Suppressor macrophage treated with lipopolysaccharide for 4 hours (primary cell): ENCODE measurements at places on chromosomes 3 and 15.

DNA sequence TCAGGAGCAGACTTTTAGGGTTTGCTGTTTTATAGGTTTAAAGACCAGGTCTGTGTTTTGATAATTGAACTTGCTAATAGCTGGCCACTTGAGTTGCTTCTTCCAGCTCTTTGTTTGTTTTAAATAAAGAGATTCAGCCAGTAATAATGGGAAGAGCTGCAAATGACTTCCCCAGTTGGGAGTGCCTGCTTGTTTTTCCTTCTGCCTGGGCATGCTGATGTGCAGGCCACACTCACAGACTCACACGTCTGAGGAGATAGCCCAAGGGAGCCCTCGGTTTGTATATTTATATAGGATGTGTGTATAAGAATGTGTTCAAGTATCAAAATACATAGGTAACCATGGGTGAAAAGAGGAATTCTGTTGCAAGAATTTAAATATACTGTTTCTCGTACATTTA, 78.2 kb upstream of the BOC start:
- no peak for DNase-seq

DNA sequence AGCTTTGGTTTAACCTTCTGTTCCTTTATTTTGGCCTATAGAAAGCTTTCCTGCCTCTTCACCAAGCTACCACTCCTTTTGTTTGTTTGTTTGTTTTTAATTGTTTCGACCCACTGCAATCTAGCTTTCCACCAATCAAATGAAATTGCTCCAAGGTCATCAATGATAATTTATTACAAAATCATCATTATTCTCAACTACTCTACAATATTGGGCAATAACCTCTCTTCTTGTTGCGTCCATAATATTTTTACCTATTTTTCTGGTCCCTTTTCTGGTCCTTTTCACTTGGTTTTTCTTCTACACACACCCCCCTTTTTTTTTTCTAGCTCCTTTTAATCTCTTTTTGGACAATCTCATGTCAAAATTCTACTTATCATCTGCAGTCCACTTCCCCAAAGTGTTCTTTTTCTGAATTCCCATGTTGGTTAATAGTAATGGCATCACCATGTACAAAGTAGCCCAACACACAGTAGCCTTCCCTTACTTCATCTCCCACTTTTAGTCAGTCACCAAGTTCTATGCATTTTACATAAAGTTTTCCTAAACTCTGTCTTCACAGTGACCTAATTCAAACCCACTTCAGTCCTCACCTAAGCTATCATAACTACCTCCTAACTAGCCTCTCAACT, 11.0 kb upstream of the ANKRD28 start:
- DNase-seq: peak; percentile 67

DNA sequence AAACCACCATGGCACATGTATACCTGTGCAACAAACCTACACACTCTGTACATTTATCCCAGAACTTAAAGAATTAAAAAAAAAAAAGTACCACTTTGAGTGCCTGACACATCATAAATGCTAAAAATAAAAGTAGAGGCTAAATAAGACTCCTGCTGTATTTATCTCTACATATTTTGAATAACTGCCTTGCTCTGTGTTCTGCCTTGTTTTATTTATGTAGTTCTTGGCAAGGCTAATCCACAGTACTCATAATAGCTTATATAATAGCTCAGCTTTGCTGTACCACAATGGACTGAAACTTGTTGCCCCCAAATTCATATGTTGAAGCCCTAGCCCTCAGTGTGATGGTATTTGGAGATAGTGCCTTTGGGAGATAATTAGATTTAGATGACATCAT, 95.4 kb upstream of the ADAMTS9 start:
- DNase-seq: no peak

DNA sequence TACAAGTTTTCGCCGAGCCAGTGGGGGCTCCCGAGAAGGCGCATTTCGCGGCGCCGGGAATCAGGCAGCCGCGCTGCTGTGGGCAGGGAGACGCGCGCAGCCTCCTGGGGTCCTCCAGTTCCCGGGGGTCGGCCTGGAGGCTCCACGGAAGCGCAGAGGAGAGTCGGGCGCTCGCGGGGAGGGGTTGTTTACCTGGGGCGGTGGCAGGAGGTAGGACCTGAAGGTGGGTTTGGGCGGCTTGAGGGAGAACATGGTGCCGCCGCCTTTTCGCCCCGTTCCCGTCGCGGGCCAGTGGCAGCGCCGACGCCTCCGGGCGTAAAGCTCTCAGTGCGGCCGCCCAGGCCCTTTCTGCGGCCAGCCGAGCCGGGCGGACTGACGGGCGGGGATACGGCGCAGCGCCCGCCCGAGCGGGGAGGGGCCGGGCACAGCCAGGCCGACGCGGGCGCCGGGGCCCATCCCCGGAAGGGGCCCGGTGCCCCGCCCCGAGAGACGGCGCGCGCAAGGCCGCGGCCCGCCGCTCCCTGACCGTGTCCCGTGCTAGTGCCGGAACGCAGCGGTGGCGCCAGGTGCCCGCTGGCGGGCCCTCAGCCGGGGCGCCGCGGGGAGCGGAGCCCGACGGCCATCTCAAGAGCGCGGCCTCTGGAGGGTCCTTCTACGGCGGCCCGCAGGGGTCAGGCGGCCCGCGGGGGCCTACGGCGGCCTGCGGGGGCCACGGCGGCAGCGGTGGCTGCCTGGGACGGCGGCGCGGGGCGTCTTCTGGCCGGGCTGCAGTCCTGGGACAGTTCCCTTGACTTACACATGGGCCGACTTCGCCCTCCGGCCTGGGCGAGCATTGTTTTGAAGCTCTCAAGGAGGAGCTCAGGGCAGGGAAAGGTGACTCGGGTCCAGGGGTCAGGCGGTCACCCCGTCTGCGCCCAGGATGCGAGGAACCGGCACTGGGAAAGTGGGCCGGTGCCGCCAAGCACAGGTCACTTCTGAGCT, at the start of gene MTMR10:
TSS of gene MTMR10 (minus strand) at position 374 of the 981 bp plus-strand sequence. CDS start at position 252, 122 bp downstream.
- peak; percentile 90 for DNase-seq

GRCh38 chr3:132786890-132787289, 64.7 kb upstream of the NPHP3 start:
- DNase-seq: no peak

- DNase-seq: peak; percentile 42
Observed at GRCh38 chr3:151584566-151584965, 123.7 kb upstream of the IGSF10 start.

GRCh38 chr15:98997312-98997711, 10.3 kb downstream of the PGPEP1L start:
- no peak for DNase-seq
